ENCODE measurements at places on chromosomes 1 and 21.
A peak's percentile ranks its signal among the peaks of the same experiment; 100 is the strongest.

GRCh38 chr21:39715804-39716397 lies 29.1 kb upstream of the IGSF5 start:
- no peak for DNase-seq

DNA sequence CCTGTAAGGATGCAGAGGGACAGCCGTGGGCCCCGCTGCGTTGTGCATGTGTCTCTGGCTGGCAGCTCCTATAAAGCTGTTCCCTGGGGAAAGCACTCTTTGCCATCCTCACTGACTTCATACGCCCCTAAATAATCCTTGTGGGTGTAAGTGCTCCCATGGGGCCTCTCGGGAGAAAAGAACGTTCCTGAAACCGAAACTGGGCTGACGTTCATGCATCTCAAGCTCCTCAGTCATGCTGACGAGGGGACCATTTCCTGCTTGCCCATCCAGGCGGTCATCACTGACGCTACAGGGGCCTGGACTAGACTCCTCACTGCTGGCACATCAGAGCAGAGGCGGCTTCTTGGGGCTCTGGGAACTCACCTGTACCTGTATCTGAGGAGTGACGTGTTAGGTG lies 73.1 kb upstream of the USP24 start:
- no peak for DNase-seq

DNA sequence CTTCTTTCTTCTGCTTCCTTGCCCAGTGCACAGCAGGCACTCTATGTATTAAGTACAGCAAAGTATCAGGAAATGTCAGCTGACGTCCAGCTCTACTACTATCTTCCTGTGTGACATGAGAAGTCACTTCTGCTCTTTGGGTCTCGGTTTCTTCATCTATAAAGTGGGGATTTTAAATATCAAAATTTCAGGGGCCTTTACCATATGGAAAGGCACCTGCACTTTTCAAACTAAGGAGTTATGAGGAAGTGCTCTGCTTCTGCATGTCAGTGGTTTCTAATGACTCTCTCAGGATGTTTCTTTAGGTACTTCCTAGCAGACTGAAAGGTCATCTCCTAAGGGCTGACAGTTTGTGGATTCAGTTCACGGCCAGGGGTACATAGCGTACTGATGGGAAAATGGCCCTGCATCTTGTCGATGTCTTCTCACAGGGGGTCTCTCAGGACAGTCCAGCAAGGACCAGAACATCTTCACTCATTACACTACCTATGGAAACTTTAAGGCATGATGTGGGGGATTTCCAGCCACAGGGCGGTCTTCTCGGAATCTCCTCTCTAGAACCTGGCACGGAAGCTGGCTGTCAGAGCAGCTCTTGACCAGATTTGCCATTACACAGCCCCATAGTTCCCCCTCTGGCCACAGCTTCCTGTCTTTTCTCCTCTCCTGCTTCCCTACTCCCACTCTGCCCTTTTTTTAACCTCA lies 42.0 kb upstream of the MTF1 start:
- no peak for DNase-seq

DNA sequence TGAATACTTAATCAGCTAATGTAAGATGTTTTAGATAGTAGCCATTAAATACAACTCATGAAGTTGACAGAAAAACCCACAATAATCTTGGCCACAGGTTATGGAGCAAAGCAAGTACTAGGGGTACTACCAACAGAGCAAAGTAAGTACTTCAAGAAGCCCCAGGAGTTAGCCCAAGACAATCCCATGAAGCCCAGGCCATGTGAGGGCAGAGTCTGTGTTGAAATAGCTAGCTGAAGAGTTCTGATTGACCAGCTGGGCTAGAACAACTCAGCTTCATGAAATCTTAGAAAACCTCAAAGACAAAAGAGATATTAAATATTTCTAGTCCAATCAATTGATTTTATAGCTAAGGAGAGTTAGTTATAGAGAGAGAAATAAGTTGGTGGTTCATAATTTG lies 212.9 kb upstream of the HOOK1 start:
- DNase-seq: no peak

DNA sequence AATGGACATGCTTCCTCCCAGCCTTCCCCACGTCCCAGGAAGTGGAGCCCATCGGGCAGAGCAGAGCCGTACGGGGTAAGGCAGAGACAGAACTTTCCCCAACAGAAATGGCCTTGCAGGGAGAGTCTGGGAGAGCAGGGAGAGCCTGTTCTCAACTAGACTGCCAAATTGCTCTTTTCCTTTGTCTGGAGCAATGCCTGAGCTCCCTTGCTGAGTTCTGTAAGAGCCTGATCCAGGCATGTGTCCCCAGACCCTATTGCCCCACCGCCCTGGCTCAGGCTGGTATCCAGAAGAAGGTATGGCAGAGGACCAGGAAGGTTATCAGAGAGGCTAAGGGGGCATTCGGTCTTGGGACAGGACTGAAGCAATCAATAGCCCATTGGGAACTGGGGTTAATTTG lies 79.9 kb downstream of the TMEM53 start:
- DNase-seq: no peak

GRCh38 chr1:167797015-167797414 lies 75.2 kb downstream of the MPZL1 start:
- DNase-seq: no peak

DNA sequence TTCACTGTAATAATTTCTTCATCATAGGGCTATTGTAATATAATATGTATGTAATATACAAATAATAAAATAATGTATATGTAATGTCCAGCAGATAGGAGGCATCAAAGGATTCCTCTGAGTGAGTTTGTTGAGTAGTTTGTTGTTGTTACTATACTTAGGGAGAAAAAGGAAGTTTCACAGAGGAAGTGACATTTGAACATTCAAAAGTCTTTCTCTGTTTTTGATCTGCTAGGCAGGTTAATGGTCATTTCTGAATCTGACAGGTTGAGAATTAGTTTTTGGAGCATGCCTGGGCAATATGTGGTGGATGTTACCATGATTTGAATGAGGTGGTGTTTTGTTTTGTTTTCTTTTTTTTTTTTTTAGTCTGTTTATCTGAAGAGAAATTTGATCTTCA lies 102.1 kb downstream of the NRDC start:
- DNase-seq: no peak

DNA sequence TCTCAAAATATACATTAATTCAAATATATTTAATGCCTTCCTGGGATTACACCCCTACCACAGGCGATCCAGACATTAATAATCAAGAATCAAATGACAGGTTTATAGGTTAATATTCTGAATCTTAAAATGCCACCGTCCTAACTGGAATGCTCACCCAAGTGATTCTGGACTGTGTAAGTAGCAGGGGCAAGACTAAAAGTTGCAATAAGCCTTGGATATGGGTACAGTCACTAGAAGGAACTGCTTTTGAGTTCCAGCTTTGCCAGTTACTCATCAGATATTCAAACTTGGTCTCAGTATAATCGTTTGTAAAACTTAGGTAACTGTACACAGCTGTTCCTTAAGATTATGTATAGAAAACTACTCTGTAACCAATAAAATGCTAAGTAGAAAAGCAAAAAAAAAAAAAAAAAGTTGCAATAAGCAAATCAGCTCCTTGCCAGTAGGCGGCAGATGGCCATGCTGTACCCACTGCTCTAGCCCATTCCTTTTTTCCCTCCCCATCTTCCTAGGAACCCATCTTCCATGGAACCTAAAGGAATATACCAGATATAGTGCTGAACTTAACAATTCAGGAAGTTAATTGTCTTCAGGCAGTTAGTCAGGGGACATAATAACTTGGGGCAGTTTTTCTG lies 10.5 kb downstream of the RO60 start:
- DNase-seq: no peak

- no peak for DNase-seq
These were observed 117.9 kb upstream of the ESRRG start for GRCh38 chr1:216841165-216841564.

GRCh38 chr1:162847839-162848453 lies 13.0 kb downstream of the CCDC190 start:
- peak; percentile 60 for DNase-seq

- DNase-seq: no peak
These were observed 57.0 kb upstream of the PRDM2 start for GRCh38 chr1:13643017-13643416.

GRCh38 chr1:7562729-7563605 lies 208.1 kb upstream of the VAMP3 start:
- no peak for DNase-seq

GRCh38 chr1:104082221-104082620 lies 332.5 kb downstream of the AMY1C start:
- no peak for DNase-seq

DNA sequence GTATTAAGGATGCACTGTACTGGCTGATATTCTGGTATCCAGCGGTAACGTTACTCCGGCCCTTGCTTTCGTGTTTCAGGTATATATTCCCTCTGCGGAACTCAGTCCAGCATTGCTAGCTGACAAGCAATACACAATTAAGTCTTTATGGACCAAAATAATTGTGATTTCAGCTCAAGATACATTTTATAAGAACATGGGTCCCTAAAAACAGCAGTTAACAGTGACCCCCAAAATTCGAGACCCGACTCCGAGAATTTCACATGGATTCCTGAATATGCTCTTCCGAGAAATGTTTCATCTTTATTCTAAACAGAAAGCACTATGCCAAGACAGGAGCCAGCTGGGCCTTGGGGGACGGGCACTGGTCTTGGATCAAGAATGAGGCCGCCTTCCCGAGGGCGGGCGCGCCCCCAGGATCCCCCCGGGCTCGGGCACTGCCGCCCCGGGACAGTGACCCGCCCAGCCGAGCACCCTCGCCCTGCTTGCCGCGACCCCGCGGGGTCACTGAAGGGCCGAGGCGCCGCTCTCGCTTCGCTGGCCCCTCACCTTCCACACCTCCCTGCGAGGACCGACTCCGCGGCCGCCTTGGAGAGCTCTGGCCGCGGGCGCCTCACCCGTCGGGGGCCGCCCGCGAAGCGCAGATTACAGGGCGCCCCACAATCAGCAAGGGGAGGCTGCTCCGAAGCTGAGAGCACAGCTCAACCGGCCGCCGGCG lies 610 bp downstream of the SCYL3 start:
- DNase-seq: no peak

DNA sequence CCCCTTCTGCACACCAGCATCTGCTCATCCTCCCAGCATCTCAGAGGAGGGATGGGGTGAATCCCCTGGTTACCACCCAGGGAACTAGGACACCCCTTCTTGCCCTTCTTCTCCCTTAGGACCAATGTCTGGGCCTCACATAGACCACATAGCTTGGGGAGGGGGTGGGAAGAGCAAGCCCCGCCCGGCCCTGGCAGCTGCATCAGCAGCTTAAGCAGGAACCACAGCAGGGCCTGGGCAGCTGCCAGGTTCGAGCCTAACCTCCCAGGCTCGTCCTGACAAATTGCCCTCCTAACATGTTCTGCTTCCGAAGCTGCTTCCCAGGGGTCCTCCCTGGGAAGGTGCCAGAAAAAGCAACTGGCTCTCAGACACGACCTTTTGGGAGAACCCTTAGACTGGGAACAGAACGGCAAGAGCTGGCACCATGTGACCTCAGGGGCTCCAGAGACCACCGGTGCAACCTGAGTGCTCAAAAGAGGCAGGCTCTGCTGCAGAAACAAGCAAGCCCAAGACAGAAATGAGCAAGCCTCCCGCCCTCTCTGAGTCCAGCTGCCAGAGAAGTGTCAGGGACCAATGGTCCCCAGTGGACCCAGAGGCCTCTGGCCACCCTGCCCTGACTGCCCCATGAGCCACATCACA lies 18.4 kb upstream of the CLSTN1 start:
- no peak for DNase-seq

GRCh38 chr1:186923486-186923885 lies 94.7 kb downstream of the PLA2G4A start:
- no peak for DNase-seq

GRCh38 chr21:31654340-31654739 lies 5.2 kb upstream of the SOD1 start:
- DNase-seq: no peak

- DNase-seq: no peak
These were observed 118.4 kb upstream of the L1TD1 start for GRCh38 chr1:62076286-62076685.

GRCh38 chr1:68745011-68745410 lies 248.1 kb upstream of the DEPDC1 start:
- no peak for DNase-seq

GRCh38 chr1:181777812-181778211 lies 283.7 kb downstream of the ZNF648 start:
- DNase-seq: no peak

- DNase-seq: no peak
These were observed 43.6 kb downstream of the ZBTB8OS start for GRCh38 chr1:32606565-32607371.

DNA sequence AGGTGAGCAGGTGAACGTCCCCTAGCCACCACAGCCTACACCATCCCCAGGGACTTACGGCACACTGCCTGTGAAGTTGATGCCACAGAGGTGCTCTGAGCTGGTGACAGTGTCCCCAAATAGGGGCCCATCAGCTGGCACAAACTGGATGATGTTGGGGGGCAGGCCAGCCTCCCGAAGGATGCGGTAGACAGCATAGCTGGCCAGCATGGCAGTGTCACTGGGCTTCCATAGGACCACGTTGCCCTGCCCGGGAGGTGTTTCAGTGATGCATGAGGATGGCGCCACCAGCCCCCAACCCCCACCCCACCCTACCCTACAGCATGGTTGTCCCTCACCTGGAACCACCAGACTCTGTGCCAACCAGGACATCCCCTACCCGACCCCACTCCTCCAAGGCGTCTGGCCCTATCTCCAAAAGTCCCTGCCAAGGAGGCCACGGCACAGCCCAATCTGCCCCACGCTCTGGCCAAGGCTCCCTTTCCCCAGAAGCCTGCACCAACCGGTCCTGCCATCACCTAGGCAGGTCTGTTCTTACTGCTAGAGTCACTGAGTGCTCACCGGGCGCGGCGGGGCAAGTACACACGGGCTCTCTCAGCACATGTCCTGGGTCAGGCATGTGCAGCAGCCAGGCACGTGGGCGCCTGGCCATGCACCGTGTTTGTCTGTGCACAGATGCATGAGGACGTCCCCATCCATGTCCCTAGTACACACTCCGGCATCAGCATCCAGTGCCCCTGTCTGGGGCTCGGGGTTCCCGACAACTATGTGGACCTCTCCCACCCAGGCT lies 20.5 kb downstream of the ALDH4A1 start:
- DNase-seq: no peak

GRCh38 chr1:200556002-200556401 lies 64.5 kb downstream of the KIF14 start:
- no peak for DNase-seq

DNA sequence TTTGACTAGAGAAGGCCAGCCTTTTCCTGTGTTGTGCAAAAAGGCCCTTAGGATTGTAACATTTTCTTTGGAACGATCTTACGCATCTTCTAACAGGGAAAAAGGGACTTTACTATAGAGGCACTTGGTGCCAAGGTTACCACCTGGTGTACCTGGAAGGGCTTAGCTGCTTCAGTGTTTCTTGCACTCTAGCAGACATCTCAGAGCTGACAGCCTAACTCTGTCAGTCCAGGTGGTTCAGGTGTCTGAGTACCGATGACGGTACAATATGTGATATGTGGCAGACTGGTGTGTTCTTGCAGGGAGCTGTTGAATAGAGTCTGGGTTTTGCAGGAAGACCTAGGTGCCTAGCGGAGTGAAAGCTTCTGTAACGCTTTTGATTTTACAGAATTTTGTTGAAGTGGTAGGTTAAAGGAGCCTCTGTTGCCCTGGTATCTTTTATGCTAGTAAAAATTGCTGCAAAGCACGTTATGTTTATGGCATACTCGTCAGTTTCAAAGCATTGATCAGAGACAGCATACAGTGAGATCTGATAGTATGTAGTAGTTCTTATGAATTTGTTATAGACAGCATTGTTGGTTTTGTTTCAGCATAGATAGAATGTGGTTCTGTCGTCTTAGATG lies 1.4 kb downstream of the MAGI3 start:
- DNase-seq: no peak
